ENCODE measurements at places on chromosomes 4 and X. TPM values are rescaled to one million over a fixed set of nuclear protein-coding genes. Genes with fewer than 3 reads are reported as not detected.

- peak; percentile 1 for DNase-seq
Observed at GRCh38 chr4:148834804-148835631, 392.8 kb upstream of the NR3C2 start.

GRCh38 chr4:189090174-189090814, 850.4 kb upstream of the FRG1 start:
- no peak for DNase-seq

GRCh38 chr4:61202638-61203435, 2.7 kb downstream of the ADGRL3 start:
- no peak for DNase-seq

SLC6A8 gene
- polyA plus RNA-seq: 8.3 TPM

CTAG1B gene
- not detected for polyA plus RNA-seq

VCX gene
- polyA plus RNA-seq: not detected

- DNase-seq: no peak
Observed at GRCh38 chrX:16445166-16445752, 204.7 kb upstream of the S100G start.

SAGE1 gene
- polyA plus RNA-seq: not detected

RAB28 gene
- 17.0 TPM for polyA plus RNA-seq
